ENCODE measurements at places on chromosomes 11 and 22.

DNA sequence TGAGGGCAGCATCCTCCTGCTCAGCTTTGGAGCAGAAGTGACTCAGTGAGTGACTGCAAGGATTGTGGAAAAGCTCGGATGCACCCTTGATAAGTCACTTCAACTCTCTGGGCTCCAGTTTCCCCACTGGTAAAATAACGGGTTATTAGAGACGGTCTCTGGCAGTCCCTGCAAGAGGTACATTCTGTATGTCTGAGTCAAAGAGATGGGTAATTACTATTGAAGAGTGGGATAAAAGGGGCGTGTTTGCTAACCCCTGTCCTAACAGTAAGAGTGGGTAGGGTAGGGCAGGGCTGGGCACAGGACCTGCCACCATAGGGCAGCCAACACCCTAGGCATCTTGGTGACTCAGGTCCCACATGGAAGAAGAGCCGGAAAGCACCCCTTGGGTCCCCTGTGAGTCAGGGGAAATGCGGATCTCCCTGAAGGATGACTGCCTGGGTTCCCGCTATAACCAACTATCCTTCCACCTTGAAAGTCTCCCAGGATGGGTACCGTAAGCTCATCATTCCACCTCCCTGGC is 7.3 kb upstream of the AHNAK start:
- no peak for DNase-seq

GRCh38 chr22:50061141-50061823 is 3.2 kb upstream of the TTLL8 start:
- DNase-seq = no peak

GRCh38 chr11:97965849-97966646 is 1054.7 kb upstream of the CNTN5 start:
- no peak for DNase-seq

DNA sequence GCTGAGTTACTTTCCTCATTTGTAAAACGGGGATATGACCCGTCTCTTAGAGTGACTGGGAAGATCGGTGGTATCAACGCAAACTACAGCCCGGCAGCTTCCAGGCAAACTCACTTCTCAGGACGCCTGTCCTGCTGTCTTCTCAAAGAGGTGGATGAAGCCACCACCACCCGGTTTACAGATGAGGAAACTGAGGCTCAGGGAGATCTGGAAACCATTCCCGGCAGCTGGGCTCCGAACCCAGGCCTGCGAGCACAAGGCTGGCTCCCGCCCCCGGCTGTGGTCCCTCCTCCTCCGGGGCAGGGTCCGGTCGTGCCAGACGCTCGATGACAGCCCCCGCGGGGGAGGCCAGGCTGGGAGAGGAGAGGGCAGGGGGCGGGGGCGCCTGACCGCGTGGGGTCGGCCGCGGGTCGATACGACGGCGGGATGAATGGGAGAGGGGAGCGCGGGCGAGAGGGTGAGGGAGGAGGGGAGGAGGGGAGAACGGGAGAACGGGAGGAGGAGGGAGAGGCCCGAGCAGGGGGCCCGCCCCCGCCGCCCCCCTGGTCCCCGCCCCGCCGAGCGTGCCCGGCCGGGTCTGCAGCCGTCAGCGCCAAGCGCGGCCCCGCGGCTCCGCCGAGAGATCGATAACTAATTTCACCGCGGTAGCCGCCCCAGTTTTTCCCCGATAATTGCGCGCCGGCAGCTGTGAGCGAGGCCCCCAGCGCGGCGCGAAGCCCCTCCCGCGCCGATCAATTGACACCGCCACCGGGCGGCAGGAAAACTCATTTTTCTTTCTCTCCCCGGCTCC is 14.0 kb downstream of the IGLL1 start:
- no peak for DNase-seq

GRCh38 chr11:86275493-86276370 is 26.3 kb upstream of the HIKESHI start:
- no peak for DNase-seq

GRCh38 chr11:2725368-2726300 is 25.8 kb upstream of the KCNQ1OT1 start:
- no peak for DNase-seq

All from activated CD4-positive, alpha-beta T cell treated with anti-CD3 and anti-CD28 coated beads, Interleukin-2, Interleukin-4, amounts not matched to agents 100 ng/mL and 50 ng/mL, durations not matched to agents 16 hours and 8 hours (primary cell).